ENCODE measurements at places on chromosomes 1 and 21.

DNA sequence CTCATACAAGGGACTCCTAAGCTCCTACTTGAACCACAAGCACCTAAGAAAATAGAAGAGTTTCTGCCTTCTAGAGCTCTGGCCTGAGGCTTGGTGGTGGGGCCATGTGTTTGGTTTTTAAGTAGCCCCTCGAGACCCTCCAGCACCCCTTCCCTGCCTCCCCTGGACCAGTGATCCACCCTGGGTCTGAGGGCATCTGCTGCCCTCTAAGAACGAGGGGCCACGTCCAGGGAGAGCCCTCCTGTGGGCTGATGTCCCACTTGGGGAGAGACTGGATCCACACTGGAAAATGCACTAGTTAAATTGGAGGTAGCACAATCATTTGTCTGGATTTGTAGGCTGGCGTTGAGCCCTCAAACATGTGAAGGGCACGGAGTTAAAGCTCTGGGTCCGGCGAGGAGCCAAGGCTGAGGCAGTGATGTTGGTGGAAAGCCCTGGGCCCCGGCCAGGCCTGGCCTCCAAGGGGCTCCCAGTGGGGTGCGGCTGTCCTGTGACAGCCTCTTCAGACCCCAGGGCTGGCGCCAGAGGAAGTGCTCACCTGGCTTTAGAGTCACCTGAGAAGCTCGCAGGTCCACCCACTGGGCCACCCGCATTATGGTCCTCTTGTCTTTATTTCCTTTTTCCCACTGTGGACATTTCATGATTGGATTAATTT, 65.2 kb downstream of the SLC37A1 start:
- DNase-seq, result peak; percentile 51

DNA sequence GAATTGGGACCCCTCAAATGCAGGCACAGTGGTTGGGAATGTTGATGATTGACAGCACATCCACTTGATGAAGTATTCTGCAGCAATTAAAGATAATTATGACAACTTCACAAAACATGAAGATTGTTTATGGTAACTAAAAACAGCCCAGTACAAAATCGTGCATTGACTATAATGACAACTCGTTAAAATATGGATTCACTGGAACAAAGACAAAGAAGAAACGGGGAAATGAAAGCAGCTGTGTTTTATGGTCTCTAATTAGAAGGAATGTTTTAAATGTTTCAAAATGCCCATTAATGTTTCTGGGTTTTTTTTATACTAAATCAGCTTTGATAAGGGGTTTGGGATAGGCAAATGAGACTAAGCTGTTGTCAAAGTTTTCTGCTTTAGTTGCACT, 36.1 kb downstream of the NIPAL3 start:
- DNase-seq, result no peak

GRCh38 chr1:3033040-3033789, 11.9 kb downstream of the ACTRT2 start:
- DNase-seq, result no peak

DNA sequence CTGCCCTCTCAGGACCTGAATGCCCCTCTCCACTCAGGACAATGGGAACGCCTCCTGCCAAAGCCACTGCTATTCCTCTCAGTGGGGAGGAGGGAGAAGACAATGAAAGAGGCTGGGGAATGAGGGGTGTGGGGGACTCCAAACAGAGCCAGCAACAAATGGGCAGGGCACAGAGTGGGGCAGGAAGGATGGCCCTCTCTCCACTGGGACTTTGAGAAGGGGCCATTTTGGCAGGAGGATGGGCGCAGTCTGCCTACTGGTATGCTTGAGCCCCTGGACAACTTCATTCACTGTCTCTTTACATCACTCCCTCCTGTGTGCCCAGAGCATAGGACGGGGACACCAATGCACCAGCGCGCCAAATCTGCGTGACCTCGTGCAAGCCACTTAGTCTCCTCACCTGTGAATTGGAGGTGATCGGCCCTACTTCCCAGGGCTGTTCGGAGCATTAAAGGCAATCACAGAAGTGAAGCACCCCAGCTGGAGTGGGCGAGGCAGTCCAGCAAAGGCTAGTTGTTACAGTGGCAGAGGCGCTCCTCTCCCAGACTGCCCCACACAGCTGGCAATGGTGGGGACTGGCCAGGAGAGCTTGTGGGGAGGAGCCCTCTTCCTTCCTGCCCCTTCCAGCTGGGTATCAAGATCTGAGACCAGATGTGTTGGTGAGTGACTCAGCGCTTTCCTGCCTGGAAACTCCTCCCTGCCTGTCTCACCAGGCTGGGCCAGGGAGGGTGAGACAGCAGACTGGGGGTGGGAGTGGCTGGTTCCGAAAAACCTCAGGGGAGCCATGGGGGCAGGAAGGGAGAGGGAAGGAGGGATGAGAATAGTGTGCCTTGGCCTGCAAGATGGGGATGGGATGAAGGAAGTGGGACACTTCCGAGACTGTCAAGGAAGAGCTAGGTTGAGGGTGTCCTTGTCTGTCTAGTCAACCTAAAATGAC, 22.4 kb upstream of the SYNC start:
- DNase-seq, result no peak

- no peak for DNase-seq
These were observed 1.6 kb downstream of the SRSF11 start for GRCh38 chr1:70222716-70223235.

DNA sequence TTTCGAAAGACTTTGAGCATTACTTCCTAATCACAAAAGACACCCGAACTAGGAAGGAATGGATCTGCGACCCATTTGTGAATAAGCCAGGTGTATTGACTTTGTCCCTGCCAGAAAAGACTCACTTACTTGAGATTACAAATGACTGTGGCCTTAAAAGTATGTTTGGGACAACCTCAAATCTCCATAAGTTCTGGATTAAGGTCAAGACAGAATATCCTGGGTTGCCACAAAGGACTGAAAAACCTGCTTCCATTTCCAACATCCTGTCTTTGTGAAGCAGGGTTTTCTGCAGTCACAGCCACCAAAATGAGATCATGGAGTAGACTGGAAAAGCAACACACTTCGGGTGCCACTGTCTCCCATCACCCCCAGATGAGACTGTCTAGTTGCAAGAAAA, 537.4 kb upstream of the ZRANB2 start:
- DNase-seq, result no peak

GRCh38 chr1:165629151-165629550, 1.9 kb upstream of the MGST3 start:
- no peak for DNase-seq

- DNase-seq, result no peak
These were observed 717 bp upstream of the BATF3 start for GRCh38 chr1:212700223-212700891.

DNA sequence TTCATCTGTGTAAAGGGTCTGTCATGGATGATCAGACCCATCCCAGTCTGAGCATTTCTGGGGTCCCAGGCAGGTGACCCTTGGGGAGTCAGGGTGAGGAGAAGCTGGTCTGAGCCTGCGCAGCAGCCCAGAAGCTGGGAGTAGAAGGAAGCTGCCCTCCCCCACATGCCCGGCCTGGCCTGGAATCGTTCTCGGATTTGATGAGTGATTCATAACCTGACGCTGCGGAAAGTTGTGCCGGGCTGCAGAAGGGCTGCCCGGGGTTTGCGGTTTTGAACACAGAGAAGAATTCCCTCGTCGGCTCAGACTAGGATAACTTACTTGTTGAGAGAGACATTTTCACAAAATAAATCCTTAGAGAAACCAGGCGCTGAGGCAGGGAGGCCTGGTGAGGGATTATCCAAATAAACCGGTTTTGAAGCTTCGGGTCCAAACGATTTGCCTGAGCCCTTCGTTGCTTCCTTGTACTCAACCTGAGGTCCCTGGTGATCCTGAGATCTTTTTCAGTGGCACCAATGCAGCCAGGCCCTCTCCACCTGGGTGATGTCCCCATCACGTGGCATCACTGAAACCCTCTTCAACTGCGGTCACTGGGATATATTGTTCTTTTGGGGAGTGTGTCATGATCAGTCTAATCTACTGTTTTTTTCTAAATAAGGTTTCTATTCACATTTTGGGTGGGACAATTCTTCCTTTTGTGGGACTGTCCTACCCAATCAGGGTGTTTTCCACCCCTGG, 29.2 kb downstream of the EPHB2 start:
- no peak for DNase-seq

GRCh38 chr1:213994888-213995287, 7.1 kb downstream of the PROX1 start:
- DNase-seq, result no peak

- no peak for DNase-seq
These were observed 32.7 kb downstream of the ADSS2 start for GRCh38 chr1:244419024-244419423.

GRCh38 chr1:18644013-18644399, 13.4 kb downstream of the PAX7 start:
- DNase-seq, result no peak

GRCh38 chr1:64686828-64687724, 57.8 kb upstream of the RAVER2 start:
- peak; percentile 19 for DNase-seq

DNA sequence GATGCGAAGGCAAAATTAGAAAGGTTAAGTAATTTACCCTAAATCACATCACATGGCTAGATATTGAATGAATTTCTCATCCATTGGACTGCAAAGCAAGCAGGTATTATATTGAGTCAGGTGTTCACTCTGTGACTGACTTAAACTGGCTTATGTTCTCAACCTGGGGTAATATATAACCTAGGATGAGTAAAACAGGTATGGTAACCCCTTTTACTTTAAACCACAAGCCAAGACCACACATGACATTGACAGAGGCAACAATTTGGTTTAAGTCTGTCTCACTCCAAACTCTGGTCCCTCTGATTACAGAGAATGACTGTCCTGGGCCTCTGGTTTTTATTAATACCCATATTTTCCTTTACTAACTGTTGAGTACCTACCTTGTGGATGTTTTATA, 33.3 kb downstream of the MAEL start:
- no peak for DNase-seq

DNA sequence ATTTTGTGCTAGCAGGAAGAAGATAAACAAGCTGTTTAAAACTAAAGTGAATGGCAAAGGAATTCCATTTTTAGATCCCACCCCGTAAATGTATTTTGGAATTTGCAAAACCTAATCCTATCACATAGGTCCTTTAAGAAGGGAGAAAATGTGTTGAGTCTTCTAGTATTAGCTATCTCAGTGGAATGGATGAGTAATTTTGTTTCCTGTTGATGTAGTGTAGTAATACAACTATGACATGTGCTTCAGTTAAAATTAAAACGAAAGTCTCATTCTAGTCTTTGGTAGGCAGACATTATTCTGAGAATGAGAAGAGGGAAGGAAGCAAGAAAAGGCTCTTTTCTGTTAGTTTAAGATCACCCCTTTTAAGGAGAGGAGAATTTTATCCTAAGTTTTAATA, 265.9 kb upstream of the C1orf105 start:
- DNase-seq, result no peak

DNA sequence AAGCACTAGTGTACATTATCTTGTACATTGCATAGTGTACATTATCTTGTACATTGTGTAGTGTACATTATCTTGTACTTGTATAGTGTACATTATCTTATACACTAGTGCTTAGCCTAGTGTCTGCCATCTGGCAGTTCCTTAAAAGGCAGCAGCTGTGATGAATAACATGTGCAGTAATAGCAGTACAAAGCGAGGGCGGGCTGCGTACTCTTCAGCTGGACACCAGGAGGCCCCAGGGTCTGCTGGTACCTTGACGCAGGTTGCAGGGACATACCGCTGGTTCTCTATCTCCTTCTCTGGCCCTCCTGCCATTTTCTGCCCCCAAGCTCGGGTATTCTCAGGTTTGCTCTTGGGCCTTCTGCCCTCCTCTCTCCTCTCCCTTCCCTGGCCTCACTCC, 149.6 kb downstream of the SEC16B start:
- no peak for DNase-seq

- DNase-seq, result peak; percentile 57
These were observed 31.2 kb downstream of the CDCP2 start for GRCh38 chr1:54121482-54122134.

GRCh38 chr1:153355445-153356071, 2.1 kb upstream of the S100A9 start:
- DNase-seq, result peak; percentile 12

DNA sequence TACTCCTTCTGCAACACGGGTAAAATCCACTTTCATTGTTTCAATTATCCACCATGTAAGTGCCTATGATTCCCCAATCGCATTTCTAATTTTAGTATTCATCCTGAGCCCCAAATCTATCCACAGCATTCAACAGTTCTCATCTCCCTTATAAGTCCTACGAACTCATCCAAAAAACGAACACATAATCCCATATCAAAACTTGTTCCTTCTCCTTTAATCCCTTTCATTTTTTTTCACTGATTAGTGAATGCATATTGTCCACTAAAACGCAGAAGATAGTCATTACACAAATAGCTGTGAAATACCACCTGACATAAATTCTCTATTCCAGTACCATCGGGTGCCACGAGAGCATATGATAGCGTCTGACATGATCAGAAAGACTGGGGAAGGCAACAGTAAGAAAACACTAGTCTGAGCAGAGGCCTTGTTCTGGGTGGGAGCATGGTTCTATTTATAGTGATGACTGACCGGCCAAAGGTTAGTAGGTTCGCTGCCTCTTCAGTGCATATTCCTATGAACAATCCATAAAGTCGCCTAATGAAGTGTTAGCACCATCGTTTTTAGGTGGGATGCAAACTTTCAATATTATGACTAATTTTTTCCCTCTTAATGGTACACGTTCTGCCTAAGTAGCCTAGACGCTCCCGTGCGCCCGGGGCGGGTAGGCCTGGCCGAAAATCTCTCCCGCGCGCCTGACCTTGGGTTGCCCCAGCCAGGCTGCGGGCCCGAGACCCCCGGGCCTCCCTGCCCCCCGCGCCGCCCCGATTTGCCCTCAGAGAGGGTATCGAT, 648 bp downstream of the ATP5PF start:
- peak; percentile 15 for DNase-seq

DNA sequence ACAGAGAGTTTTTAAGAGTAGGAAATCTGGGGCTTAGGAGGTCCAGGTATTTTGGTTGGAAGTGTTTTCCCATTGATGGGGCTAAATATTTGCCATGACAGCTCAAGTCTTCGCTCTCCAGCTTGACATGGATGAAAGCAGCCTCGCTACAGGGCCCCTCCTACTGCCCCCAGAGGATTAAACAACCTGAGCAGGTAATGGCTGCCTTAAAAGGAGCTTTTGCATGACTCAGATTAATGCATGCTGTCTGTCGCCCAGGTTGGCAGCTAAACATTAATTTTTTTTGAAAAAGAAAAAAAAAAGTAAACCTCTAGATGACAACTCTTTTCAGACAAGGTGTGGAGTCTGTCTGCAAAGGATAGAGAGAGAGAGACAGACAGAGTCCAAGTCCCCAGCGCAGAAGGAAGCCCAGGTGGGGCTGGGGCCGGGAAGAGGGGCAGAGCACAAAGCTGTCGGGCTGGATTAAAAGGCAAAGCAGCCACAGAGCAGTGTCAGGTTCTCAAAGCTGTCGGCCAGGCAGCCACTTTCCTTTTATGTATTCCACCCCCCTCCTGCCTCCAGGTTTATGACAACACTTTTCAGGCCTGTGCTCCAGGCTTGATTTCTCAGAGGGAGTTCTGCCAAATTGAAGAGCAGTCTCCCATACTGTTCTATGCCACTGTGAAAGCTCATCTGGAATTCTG, 127.9 kb downstream of the CLIC6 start:
- DNase-seq, result peak; percentile 6

DNA sequence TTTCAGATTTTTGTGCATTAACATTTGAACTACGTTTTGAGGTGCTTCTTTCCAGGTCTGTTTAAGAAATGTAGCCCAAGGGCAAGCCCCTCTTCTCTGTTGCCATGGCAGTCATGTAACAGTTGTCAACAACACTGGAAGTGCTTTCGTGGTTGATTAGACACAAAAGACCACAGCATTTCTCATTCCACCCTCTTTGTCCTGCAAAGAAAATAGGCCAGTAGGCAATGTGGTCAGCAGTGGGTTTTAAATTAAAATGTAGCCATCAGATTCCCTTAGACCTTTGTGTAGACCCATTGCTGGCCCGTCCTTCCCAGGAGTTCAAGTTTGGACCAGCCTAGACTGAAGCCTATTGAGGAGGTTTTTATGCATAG, 35.4 kb downstream of the VANGL1 start:
- peak; percentile 91 for DNase-seq

Measured in DMS79 treated with DMSO at 0.1 percent for 48 hours (cell line).